ENCODE measurements at places on chromosomes 1 and 21.

GRCh38 chr1:30101487-30102227 lies 621.7 kb downstream of the MATN1 start:
- no peak for DNase-seq

DNA sequence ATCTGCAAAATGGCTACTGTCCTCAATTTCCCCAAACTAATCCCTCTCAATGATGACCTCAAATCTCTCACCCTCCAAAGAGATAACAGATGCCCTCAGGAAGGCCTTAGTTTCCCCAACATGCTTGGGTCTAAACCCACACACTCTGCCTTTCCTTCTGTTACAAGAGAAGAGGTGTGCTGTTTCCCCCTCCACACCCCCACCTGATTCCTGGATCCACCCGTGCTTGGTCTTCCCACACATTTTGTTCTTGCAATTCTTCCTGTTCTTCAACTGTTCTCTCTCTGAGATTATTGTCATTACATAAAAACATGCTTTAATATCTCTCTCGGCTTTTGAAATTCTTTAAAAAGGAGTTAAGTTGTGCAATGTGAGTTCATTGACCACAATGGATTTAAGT lies 5.7 kb upstream of the CBR3 start:
- DNase-seq = no peak

DNA sequence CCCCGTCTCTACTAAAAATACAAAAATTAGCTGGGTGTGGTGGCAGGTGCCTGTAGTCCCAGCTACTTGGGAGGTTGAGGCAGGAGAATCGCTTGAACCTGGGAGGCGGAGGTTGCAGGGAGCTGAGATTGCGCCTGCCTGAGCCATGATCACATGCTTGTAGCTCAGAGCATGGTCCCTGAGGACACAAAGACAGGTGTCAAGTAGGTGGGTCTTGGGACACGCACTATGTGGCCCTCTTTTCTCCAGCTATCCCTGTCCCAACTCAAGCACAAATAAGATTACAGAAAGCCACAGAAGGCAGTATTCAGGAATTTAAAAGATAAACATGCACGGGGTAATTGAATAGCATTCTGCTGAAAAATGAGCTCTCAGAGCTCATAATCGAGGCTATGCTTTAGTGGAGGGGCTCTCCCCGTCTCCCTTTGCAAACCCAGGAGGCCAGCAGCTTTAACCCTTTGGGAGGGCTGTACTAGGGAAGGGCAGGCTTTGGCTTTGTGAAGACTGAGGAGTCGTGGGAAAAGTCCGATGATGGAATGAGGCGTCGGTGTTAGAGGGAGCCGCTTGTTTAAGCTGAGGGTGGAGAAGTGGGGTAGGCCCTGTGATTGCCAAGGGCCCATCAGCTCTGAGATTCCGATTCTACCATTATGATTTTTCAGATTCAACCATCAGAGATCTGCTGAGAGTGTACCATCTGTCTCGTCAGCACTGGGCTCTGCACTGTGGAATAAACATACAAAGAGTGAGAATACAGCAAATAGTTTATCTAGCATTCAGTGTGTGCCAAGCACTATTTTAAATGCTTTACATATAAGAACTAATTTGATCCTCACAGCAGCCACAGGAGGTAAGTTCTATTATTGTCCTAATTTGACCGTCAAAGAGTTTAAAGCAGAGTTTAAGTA lies 59.7 kb upstream of the CD34 start:
- no peak for DNase-seq

GRCh38 chr1:27562021-27562420 lies 41.9 kb downstream of the AHDC1 start:
- DNase-seq = no peak

- no peak for DNase-seq
Observed at GRCh38 chr1:59714219-59714618, 100.5 kb upstream of the HOOK1 start.

DNA sequence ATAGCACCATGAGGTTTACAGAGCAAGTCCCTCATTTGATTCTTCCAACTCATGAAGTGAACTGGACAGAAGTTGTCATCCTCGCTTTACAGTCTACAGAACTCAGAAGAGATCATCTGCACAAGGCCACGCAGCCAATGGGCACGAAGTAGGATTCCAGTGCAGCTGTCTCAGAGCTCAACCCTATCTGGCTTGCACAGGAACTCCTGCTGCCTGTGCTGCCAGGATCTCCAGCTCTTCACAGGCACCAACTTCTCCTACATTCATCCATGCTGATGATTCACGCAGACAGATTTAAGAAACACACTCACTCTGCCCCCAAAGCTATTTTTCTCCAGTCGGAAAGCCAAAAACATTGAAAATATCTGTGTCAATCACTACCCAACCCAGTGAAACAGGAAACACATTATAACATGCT lies 157.0 kb downstream of the RERE start:
- DNase-seq = no peak

Measured in esophagus squamous epithelium (tissue), 5 donors.